ENCODE measurements at places on chromosomes 5 and 9. TPM values are rescaled to one million over a fixed set of nuclear protein-coding genes. Genes with fewer than 3 reads are reported as not detected.
A peak's percentile ranks its signal among the peaks of the same experiment; 100 is the strongest.

Gene PCDHGC4
- not detected for polyA plus RNA-seq

Gene TAF11L9
- not detected for polyA plus RNA-seq

Gene PITX1
- polyA plus RNA-seq: not detected

Gene PPP3R2
- not detected for polyA plus RNA-seq

Gene ANKRD18B
- not detected for polyA plus RNA-seq

- DNase-seq: peak; percentile 54
Observed at GRCh38 chr9:5712651-5713390, 83.9 kb downstream of the RIC1 start.

DNA sequence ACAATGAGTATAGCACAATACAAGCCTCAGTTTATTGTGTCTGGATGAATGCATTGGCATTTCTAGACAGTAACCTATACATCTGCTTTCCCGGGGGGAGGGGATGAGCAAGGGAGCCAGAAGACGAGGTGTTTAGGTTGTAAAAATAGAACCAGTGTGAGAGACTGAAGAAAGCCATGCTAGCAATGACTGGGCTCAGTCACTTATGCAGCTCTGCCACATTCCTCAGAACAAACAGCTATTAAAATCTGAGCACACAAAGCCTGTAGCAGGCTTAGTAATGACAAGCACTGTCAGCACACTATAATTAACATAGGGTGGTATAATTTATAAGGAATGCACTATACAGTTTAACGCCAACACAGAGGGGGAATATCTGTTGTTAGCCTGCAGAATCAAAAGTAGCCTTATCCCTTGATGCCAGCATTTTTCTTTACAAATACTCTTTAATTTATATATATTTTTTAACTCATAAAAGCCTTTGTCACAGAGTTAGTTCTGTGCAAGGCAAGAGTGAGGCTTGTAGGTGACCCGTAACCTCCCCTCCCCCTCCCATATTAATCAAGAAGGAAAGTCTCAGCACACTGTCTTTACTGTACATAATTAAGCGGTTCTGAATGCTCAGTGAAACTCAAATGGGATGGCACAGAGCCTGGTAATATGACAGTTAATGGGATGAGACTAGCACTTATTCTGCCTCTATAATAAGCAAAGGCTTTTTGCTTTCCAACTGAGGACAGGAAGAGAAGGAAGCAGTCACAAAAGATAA, 295.4 kb downstream of the CSNK1G3 start:
- DNase-seq: peak; percentile 85

DNA sequence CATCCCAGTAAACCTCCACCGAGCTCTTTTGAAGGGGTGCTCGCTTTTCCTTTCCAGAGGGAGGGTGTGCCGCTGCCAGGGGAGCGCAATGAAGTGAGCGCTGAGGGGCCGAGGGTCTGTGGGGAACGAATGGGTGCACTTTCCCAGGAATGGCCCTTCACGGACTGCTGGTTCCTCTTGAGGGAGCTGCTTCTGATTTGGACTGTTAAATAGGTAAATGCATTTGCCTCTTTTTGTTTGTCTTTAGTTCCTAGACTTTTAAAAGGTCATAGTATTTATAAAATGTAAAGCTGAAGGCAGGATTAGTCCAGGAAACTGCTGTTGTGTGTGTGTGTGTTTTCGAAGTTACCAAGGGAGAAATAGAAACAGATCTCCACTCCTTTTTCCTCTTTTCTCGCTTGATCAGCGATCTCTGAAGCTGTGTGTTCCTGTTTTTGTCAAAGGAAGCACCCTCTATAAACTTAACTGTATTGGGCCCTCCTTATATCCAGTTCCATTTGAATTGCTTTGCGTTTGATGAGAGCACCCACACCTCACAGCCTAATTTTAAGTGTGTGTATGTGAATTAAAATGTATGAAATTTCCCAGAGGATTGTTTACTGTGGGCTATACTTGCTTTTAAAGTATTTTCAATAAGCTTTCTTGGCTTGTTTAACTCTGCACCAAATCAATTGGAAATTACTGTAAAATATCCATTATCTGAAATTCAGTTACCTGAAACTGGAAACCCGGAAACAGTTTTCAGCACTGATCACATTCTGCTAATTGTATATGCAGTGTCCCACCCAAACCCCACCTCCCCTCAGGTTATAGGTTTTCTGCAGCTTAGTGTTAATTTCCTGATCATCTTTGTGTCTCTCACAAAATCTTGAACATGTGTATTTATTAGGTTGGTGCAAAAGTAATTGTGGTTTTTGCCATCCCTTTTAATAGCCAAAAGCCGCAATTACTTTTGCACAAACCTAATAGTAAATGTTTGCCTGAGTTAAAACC, 966 bp downstream of the SNX2 start:
- no peak for DNase-seq

- DNase-seq: no peak
Observed at GRCh38 chr5:57028161-57028560, 76.2 kb upstream of the MIER3 start.

DNA sequence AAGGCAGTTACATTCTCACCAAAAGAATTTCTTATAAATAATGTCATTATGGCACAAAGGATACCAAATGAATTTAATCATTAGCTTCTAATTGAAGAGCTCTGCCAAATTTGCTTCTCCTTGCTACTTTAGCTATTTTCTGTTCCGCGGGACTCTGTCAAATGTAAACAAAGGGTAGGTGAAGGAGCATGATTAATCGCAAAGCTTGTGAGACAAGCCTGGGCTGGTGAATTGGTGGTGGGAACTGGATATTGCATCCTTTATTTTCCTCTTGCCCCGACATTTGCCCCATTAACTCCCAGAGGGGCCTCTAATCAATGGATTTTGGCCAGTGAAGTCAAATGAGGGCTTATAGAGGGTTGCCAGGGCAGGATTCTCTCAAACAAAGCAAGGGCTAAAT, 234.2 kb upstream of the RFX3 start:
- peak; percentile 46 for DNase-seq

DNA sequence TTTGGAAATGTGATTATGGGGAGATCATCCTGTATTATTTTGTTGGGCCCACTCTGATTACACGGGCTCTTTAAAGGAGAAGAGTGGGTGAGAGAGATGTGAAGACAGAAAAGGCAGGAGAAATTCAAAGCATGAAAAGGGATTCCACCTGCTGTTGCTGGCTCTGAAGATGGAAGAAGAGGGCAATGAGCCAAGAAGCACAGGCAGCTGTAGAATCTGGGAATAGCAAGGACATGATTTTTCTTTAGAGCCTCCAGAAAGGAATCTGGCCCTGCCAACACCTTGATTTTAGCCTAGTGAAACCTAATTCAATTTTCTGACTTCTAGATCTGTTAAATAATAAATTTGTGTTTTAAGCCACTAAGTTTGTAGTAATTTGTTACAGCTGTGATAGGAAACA, 11.3 kb downstream of the C9 start:
- DNase-seq: no peak

GRCh38 chr5:141618030-141618803, 583 bp downstream of the DIAPH1 start:
- peak; percentile 82 for DNase-seq
